ENCODE measurements at places on chromosomes 11 and 22.

DNA sequence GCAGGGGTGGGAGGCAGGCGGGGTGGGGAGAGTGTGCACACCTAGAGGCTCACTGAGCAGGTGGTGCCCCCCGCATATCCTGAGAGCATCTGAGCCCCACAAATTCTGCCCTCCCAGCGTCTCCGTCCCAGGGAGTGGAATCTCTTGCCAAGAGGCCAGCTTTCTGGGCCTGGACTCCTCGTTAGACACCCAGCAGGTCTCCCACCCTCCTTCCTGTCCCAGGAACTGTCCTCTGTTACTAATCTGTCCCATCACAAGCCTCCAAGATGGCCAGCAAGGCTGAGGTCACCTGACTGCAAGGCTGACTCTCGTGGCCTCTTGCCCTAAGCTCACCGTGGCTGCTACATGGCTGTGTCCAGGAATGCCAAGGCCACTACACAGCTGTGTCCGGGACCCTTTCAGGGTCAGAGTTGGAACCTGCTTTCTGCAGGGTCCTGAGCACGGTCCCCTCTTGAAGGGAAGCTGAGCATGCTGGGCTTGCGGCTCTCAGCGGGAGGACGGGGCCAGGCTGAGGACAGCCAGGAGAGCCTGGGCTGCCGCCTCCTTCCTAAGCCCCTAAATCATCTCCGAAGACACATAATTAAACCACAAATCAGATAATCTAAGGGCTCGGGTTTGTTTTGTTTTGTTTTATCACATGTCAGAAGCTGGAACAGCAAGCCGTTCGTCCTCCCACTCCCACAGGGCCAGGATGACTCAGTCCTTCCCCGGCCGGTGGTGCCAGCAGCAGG is 1327.3 kb downstream of the TBC1D22A start:
- DNase-seq, result peak; percentile 37

DNA sequence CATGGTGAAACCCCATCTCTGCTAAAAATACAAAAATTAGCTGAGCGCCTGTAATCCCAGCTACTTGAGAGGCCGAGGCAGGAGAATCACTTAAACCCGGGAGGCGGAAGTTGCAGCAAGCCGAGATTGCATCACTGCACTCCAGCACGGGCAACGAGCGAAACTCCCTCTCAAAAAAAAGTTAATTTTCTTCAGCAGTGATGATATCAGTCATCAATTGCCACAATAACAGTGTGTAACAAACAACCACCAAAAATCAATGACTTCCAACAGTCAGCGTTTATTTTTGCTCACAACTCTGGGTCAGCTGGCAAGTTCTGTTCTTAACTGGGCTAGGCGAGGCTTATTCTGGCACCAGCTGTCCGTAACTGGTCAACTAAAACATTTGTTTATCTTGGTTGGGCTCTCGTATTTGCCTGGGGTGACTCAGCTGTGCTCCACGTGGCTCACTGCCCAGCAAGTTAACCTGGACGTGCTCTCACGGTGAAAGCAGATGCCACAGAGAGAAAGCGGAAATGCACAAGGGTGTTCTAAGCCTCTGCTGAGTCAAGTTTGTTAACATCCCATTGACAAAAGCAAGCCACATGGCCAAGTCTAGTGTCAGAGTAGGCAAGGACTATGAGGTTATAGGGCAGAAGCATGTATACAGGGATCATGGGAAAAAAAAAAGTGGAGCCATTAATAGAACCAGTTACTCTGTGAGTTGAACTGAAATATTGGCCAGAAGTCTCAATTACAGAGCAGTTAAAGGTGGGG is 52.1 kb downstream of the LHFPL7 start:
- DNase-seq, result peak; percentile 24

- no peak for DNase-seq
Observed at GRCh38 chr11:66366844-66367477, 4.6 kb downstream of the SLC29A2 start.

GRCh38 chr11:827146-827896 is 398 bp upstream of the CRACR2B start:
- DNase-seq, result no peak

GRCh38 chr11:49505231-49505630 is 296.8 kb upstream of the FOLH1 start:
- DNase-seq, result no peak

GRCh38 chr11:111691176-111691575 is 75.0 kb downstream of the PPP2R1B start:
- no peak for DNase-seq

All from inflammatory macrophage treated with lipopolysaccharide for 4 hours (primary cell).